ENCODE measurements at places on chromosomes 12 and 14.

DNA sequence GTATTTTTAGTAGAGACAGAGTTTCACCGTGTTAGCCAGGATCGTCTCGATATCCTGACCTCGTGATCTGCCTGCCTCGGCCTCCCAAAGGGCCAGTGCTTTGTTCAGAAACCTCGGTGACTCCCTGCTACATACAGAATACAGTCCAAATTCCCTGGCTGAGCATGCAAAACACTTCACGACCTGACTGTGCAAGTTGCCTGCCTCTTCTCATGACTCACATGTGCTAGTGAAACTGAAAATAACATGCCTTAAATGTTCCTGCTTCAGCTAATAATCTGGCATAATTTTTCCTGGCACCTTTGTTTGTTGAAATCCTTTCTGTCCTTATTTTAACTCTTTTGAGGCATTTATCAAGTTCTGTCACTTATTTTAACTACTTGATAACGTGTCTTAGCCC is 8.2 kb downstream of the DMAC2L start:
- no peak for DNase-seq

GRCh38 chr14:87888136-87888999 is 104.6 kb downstream of the GALC start:
- DNase-seq, result no peak

- no peak for DNase-seq
These were observed 184.0 kb downstream of the AACS start for GRCh38 chr12:125249066-125249824.

DNA sequence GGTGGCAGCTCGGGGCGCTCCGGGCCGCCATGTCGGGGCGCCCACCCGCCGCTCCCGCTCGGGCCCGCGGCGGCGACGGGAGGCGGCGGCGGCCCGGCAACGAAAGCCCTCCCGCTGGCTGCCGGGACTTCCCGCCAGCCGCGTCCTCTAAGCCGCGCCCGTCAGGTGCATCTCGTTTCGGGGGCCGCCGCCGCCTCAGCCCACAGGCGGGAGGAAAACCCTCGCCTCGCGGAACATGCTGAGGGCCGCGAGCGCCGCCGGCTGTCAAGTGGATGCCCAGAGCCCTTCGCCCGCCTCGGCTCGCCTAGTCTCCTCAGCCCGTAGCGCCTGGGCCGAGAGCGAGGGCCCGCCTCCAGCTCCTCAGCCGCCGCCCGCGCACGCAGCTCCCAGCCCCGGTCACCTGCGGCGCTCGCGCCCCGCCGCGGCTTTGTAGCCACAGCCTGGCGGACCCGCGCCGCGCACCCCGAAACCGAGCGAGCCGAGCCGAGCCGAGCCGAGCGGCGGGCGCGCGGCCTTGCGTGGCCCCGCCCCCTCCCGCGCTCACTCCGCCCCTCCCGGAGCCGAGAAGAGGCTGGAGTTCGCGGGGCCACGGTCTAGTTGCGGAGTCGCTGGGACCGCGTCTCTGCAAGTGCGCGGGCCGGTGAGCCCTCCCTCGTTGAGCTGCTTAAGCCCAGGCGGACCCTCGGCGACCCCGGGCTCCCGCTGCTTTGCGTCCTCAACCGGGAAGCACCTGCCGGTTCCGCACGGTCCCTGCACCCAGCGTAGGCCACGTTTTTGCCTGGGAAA is at the start of gene EML5:
TSS of gene EML5 (minus strand) at position 481 of the 786 bp plus-strand sequence. CDS start at position 31, 450 bp downstream.
- DNase-seq, result peak; percentile 57

DNA sequence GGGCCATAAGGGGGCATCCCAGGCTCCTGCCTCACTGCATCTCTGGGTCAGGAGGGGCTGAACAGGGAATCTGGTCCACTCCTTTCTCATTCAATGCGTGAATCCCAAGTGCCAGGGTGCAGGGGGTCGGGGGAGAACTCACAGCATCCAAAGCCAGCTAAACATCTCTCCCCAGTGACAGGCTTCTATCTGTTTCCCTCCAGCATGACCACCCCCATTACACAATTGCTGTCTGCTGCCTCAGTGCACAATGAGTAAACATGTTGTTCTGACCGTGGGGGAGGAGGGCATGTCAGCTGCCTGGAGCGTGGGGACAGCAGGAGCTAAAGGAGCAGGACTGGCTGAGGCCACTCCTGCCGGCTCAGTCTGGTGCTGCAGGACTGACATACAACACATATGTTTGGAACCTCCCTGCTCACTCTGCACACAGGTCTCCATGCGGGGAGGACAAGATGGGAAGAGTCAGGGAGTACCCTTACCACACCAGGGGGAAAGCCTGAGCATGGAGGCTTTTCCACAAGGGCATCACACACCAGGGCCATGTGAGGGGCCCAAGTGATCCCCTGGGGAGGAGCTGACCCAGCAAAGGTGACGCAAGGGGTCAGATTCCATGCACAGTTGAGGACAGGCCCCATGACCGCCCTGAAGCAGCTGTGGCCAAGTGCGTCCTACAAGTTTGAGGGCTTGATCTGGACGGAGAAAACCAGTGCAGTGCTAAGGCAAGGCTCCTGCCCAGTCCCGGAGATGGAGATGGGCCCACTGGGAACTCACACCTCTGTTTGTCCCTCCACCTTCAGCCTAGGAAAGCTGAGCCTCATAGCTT is 1.4 kb downstream of the TNS2 start:
- no peak for DNase-seq

- no peak for DNase-seq
These were observed 20.5 kb downstream of the DERA start for GRCh38 chr12:15931590-15932053.

DNA sequence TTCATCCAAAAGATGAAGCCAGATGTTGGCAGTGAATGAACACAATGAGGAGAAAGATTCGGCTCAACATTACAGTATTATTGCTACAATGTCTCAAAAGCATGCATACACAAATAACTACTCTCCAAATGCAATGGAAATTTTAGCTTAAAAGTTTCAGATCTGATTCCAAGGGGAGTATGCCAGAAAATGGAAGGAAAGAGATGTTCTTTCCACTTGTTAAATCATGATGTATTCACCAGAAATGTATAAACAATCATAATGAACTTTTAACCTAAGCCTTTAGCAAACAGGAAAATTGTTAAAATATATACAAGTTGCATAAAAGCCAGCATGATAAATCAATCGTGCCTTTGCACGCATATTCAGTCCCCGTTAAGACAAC is 62.1 kb downstream of the SH2B3 start:
- no peak for DNase-seq

GRCh38 chr14:48251290-48251689 is 575.9 kb upstream of the MDGA2 start:
- DNase-seq, result no peak

GRCh38 chr12:20154052-20154451 is 214.3 kb upstream of the PDE3A start:
- no peak for DNase-seq

GRCh38 chr14:78195431-78195830 is 25.3 kb downstream of the NRXN3 start:
- no peak for DNase-seq

DNA sequence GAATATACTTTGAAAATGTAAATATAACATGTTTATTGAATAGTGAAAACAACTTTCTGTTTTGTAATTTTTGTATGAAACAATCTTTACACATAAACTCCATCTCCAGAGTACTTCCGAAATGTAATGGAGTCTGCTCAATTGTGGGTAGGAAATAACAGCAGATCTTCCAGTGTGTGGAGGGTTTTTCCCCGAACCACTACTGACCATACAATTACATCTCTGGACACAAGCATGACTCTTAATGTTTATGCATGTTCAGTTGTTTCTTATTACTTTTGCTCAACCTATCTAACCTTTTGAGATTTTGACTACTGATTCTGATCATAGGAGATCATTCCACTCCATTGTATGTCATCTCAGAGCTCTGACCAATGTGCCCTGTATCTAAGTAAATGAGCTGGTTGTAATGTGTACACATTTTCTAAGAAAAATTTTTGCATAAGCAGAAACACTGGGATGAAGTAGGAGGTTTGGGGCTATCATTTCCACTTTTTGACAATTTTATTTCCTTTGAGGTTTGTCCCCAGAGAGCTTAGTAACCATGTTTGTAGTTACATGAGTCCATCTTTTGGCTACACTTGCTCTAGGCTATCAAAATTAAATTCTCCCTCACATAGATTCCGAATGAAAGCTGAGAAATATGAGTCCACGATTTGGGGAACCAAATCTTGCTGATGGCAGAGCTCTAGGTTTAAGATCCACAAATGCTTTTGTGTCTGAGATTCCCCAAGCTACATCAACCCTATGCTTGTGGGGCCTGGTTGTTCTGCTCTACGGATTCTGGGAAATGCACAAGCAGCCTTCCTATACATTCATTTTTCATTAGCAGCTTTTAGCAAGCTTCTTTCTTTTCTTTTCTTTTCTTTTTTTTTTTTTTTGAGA is 21.4 kb upstream of the CLEC4D start:
- DNase-seq, result no peak

- no peak for DNase-seq
These were observed 80.5 kb upstream of the GARIN6 start for GRCh38 chr12:99567072-99567471.

GRCh38 chr12:16603916-16604575 is 1.9 kb downstream of the LMO3 start:
- no peak for DNase-seq

DNA sequence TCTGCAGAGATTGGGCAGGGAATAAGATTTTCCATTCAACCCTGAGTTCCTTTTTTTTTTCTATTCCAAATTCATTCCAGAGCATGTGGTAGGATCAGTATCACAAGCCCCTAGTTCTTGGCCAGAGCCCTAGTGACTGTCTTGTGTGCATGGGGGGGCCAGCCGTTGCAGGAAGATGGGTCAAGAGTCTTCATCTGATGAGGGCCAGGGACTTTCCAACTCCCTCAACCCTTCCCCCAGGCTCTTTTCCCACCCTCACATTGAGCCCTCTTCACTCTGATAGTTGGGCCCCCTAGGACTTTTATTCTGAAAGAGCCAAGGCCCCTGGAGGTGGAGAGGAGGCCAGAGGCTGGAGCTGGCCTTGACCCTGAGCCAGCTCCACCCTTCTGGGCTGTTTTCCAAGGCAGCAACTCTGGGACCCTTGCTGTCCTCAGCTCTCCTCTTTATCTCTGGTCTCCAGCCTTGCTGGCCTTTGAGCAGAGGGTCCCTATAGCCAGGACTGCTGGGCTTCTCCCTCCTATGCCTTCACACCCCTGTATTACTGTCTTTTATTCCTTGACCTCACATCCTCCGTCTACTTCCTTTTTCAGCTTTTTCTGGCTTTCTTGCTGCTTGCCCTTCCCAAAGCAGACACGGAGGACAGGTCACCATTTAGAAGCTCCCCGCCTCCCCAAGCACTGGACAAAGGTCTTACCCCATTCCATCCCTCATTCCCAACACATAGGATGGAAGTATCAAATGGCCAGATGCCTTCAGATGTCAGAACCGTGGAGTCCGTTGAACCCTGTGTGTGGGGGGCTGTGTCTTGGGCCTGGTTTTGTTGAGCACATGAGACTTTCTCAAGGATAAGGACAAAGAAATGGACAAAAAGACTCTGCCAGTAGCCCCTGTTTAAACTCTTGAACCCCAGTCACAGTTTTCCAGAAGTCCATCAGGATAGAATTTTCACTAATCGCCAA is 5.6 kb downstream of the RBP5 start:
- DNase-seq, result no peak

DNA sequence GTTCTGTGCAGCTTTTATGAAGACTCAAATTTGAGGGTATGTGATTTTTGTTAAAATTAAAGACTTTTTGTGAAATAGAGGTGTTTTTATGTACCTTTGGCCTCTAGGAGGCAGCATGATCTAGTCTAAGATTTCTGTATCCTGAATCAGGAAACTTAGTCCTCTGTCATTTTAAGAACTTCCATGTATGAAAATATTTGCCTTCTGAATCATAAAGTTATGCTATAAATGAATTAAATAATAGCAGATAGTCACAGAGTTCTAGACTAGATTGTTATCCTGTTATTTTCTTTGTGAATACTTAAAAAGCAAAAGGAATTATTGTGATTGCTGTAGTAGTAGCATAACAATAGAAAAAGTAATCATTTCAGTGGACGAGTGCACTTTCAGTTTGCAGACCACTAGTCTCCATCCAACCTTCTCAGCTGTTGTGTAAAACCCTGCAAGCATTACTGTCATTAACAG is 56.3 kb downstream of the FGD4 start:
- DNase-seq, result no peak

DNA sequence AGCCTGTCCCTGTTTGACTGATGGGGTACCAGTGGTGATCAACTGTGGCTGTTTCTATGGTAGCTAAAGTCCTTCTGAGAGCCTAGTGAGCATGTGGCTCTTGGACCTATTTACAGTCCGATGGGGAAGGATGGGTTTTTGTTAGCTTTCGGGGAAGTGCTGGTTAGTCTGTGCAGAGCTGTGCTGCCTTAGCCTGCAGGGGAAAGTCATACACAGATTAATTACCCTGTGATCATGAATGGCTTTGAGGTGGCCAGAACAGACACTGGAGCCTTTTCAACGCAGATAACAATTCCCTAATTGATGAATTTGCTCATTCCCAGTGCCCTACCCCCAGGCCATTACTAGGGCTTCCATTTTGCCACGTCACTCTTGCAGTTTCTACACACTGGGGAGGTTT is 99.7 kb downstream of the WSCD2 start:
- DNase-seq, result no peak

GRCh38 chr14:50795142-50795541 is 35.8 kb downstream of the NIN start:
- no peak for DNase-seq

DNA sequence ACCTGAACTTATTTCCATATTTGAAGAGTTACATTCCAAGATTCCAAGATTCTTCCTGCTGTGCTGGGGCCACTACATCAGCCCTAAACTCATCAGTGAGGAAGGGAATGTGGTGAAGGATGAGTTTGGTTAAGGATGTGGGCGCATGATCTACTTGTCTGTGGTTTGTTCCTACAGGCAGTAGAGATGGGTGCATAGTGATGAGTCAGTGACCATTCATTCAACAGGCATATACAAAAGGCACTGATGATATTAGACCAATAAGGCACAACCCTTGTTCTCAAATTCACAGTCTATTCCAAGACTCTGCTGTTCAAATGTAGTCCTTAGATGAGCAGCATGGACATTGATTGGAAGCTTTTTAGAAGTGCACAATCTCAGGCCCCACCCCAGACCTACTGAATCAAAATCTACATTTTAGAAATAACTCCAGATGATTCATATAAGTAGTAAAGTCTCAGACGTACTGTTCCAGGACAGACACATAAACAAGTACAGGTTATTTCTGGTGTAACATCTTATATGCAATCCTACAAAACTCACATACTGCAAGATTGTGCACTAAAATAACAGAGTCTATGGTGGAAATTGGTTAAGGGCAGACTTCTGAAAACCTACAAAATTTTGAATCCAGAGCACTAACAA is 47.7 kb upstream of the MAP3K9 start:
- no peak for DNase-seq

- no peak for DNase-seq
These were observed 4.2 kb downstream of the NPC2 start for GRCh38 chr14:74488786-74489397.

All from stimulated activated CD8-positive, alpha-beta memory T cell treated with anti-CD3 and anti-CD28 coated beads, Interleukin-12 subunit alpha, Interleukin-12 subunit beta, amount 100 ng/mL, for 1 hour (primary cell).